ENCODE measurements at places on chromosomes 6 and 20.

DNA sequence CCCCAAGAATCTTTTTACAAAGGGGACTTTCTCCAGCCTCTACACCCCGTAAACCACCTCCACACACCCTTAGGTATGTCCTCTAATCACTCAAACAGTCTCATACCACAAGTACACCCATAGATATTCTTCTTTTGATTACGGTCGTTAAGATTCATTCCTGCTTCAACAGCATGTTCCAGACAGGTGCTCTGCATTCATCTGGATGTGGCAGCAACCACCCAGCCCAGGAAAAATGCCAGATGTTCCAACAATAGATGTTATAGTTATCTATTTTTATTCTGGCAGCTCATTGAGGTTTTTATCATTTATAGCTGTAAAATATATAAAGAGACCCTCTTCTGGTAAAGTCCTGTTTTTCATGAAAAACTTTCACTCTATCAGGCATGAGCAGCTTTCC lies 60.7 kb downstream of the SIM1 start:
- no peak for DNase-seq

- no peak for DNase-seq
These were observed 98.3 kb downstream of the SOX4 start for GRCh38 chr6:21691685-21692346.

DNA sequence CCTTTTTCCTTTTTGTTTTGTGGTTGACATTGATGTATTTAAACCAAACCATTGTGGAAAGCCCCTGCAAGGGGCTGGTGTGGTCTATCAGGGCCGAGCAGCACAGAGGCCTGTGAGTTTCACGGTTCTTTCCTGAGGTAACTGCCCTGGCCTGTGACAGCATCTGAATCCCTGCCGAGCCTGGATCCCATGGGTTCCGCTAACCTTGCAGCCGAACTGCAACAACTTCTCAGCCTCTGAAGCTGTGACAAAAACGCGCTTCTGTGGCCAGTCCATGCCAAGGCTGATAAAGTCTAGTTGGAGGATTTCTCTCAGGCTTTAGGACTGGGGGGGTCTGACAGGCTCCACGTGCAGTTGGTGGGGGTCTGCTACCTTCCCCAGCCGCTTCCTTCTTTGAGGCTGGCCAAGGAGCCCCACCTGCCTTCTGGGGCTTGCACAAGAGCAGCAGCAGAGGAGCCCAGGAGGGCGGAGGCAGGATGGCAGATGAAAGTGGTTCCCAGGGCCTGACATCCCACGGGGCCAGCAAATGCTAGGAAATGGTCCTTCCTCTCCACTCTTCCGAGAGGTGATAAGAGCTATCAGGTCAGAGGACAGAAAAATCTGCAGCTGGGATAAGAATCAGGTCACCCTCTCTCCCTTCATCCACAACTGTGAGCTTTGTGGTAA lies 150.9 kb downstream of the PREX1 start:
- no peak for DNase-seq

DNA sequence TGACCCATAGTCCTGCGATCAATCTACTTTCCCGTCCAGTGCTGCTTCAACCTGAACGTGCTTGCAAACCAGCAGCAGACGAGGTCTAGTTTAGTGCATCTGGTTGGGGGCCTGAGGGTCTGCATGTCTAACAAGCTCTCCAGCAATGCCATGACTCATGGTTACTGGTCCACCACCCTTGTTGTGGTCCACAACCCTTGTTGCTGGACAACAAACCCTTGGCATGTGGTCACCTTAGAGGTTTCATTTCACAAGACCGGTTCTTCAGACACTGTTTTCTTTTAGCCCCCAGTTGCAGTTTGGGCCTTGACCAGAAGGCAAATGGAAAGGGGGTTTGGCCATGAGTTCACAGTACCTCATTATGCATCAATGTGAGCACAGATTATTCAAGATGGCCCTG lies 424.8 kb downstream of the QKI start:
- DNase-seq, result no peak

DNA sequence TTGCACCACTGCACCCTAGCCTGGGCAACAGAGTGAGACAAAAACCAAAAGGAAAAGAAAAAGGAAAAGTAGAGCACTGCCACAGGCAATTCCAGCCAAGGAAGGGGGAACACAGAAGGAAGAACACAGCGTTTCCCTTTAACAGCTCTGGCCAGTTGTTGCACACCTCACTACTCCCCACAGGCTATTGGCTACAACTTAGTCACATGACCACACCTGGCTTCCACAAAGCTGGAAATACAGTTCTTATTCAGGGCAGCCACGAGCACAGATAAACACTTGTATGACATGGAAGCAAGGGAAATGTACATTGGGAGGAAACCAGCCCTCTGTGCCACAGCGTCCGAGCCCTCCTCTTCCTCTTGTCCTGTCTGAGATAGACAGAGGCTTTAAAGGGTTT lies 249.0 kb upstream of the JARID2 start:
- DNase-seq, result no peak
